ENCODE measurements at places on chromosomes 3 and 15.

GRCh38 chr3:171481011-171481410 is 20.8 kb upstream of the TNIK start:
- no peak for DNase-seq

DNA sequence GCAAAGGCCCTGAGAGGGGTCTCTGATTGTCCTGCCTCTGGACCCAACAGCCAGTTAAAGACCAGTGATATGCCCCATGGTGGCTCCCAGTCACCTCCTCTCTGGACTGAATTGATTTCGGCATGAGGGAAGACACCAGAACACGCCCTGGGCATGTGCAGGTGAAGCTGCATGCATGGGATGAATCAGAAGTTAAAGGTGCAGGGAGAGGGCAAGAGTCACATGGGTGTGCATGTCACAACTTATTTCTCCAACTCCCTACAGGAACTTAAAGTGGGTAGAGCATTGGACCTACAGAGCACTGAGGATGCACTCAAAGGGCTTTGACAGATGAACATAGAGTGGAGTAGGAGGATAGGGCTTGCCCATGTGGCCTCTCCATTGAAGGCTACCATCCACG is 16.9 kb upstream of the RHCG start:
- DNase-seq = no peak

DNA sequence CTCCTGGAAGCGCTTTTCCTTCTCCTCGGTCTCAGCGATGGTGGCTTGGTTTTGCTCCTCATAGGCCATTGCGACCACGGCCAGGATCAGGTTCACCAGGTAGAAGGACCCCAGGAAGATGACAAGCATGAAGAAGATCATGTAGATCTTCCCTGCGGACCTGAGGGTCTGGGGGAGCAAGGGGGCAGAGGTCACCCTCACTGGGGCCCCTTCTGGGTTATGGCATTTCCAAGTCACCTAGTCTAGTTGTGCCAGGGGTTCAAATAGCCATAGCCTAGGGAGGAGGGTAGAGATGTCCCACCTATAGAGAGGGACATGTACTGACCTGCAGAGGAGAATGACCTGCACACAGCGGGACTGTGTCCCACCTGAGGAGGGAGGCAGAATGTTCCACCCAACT is 43.5 kb downstream of the SCN5A start:
- no peak for DNase-seq

- DNase-seq = no peak
Measured at GRCh38 chr3:180630371-180630770, 28.4 kb downstream of the TTC14 start.

- no peak for DNase-seq
Measured at GRCh38 chr3:119632829-119633228, 27.6 kb downstream of the POPDC2 start.

- no peak for DNase-seq
Measured at GRCh38 chr3:129101370-129102138, 20.1 kb downstream of the RAB43 start.

GRCh38 chr15:33559207-33559890 is 248.6 kb downstream of the RYR3 start:
- no peak for DNase-seq

- DNase-seq = no peak
Measured at GRCh38 chr3:73575519-73575918, 49.2 kb downstream of the PDZRN3 start.

GRCh38 chr15:85414495-85414894 is 34.1 kb downstream of the AKAP13 start:
- DNase-seq = no peak

DNA sequence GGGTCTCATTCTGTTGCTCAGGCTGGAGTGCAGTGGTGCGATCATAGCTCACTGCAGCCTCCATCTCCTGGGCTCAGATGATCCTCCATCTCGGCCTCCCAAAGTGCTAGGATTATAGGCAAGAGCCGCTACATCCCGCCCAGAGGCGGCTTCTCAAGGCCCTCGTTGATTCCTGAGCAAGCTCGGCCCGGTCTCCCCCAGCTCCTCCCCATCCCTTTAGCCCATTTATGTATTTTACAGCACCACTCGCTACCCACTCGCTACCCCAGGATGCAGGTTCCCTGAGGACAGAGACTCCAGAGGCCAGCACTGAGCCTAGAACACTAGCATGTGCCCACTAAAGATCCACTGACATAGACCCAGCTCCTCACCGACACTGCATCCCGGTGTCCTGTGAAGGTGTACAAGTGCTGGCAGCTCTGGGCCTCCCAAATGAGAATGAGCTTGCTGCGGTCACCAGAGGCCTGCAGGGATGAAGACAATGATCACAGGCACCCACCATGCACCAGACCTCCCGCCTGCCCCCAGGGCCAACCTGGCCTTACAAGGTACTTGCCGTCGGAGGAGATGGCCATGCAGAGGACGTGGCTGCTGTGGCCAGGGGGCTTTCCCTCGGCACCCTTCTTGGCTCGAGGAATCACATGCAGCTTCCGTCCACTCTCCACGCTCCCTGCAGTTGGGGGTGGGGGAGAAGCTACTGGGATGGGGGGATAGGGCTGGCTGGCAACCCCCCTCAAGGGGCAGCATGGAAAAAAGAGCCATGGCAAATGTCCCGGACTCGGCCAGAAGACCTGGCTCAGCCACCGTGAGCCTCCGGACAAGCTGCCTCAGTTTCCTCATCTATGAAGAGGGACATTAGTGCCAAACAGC is 5.6 kb downstream of the RRP9 start:
- no peak for DNase-seq

- no peak for DNase-seq
Measured at GRCh38 chr3:8455526-8456411, 45.9 kb upstream of the LMCD1 start.

DNA sequence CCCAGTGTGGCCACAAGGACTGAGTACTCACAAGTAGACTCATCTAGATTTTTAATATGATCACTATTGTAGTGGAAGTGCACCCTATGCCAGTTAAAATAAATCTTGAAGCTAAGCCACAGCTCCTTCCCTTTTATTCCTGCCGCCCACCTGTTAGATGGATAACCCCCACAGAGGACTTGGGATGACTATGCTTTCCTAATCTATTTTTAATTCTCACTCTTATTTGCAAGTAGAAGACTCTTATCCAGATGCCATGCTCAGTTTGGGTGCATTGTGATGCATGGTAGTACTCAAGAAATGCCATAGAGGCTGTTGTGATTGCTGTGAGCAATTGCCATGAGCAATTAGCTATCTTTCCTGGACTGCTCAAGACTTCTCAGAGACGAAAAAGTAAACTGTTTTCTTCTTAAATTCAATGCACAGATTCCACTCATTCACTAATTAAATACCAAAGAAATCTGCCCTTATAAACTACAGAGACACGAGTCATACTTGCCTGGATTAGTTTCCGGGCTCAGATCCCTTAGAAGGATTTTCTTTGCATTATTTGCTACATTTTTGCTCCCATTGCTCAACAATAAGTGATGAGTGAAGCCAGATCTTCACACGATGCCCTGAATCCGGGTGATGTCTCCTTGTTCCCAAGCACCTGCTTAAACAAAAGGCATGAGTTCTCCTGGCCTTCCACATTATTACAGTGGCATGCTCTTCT is 472.1 kb downstream of the SOX2 start:
- DNase-seq = no peak

DNA sequence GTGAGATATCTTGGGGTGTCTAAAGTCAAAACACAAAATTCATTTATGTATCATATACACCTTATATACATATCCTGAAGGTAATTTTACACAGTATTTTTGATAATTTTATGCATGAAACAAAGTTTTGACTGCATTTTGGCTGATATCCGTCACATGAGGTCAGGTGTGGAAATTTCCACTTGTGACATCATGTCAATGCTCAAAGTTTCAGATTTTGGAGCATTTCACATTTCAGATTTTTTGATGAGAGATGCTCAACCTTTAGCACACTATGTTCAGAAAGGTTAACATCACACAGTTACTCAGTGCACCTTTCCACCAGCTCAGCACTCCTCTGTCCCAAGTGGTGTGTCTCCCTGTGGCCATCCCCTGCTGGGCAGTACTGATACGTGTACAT is 37.7 kb upstream of the CPB1 start:
- DNase-seq = no peak

DNA sequence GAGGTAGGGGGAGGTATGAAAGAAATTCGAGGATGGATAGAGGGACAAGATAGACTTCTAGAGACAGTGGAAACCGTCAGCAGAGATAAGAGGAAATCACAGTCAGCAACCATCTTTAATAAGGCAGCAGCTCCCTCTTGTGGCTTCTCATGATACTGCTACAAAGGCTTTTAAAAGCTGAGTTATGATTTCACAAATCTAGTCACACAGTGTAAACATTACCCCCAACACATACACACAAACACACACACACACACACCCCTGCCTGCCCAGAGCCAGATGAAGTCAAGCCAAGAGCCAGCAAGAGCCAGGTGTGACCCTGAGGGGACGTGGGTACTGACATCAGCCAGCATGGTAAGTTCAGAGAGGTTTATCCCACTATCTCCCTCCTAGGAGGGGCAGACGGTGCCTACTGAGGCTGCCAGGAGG is 18.9 kb upstream of the TGM5 start:
- peak; percentile 77 for DNase-seq

- no peak for DNase-seq
Measured at GRCh38 chr15:29569533-29570092, 252.7 kb downstream of the TJP1 start.

DNA sequence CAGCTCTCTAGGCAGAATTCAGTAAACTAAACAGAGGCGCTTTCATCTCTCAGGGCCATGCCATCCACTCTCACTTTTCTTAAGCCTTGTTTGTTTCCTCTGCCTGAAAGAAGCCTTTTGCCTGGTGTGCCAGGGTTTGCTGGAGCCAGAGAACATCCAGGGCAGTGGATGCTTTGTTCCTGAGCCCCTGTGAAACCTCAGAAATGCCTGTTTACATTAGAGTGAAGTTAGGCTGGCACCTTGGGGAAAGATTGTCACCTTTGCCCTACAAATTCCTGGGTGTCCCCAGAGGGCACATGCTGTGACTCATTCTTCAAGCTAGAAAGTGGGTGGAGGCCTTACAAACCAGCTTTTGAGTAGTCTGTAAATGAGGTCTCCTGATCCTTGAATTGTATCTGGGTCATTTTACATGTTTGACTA is 10.7 kb upstream of the TRAK1 start:
- no peak for DNase-seq

DNA sequence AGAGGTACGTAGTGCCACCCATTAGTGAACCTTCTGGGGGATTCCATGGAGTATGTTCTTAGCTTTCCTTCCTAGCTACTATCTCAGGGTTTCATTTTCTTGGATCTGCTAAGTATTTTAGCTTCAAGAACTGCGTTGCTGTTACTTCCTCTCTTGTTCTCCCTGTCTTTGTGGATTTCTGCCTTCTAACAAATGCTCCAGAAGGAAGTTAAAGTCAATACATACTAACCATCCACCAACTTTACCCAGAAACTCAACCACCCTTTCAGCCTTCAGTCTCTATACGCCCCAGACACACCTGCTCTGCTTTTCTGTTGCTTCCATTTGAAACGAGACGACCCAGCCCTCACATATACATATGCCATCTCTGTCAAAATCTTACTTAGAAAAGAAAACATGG is 2.4 kb upstream of the KLF13 start:
- no peak for DNase-seq

DNA sequence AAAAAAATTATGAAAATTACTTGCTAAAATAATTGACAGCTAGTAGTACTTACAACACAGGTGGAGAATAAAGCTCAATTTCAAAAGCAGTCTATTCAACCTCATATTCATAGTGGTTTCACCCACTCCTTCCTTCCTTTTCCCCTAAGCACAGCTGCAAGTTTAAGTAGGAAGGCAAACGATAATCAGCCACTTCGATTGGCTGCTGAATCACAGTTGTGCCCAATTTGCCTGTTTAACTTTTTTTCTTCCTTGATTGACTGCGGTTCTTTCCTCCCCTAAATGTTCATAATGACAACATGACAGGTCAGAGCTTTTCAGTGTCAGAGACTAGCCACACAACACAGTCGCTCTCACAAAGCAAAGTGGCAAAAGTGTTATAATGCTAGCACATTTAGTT is 468.0 kb upstream of the GBE1 start:
- no peak for DNase-seq

DNA sequence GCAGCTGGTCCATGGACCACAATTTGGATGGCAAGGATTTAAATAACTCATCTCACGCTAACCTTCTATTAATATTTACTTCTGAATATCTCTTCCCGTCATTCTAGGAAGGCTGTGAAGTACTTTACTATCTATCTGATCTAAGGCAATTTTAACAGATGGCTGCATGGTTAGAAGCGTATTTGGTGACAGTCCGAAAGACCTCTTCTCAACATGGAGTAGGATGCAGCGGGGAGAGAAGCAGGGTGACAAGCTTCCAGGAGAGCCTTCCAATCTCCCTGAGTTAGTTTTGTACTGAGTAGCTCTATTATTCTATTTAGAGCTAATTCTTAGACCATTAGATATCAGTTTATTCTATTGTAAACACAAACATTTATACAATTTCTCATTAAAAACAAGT is 309.4 kb downstream of the PLCL2 start:
- DNase-seq = no peak

DNA sequence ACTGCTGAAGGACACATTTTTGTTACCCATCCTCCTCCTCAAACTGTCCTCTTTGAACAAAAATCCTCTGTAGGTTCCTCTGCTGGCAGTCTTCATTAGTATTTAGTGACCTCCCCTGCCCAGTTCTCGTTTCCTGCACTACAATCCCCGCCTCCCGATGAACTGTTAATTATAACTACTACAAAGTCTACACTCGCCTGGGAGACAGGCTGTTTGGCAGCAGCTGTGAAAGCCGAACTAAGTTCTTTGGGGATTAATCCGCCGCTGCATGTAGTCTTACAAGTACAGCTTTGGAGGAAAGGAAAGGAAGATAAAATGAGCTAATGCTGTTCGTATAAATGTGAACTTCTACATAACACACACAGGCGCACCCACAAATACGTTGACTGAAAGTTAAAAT is 160.0 kb upstream of the WNT5A start:
- DNase-seq = no peak

- DNase-seq = no peak
Measured at GRCh38 chr3:182414586-182414985, 378.7 kb upstream of the ATP11B start.

- no peak for DNase-seq
Measured at GRCh38 chr15:79516155-79516554, 84.0 kb downstream of the MINAR1 start.

Measured in activated CD4-positive, alpha-beta T cell treated with anti-CD3 and anti-CD28 coated beads, Interleukin-2, amount 10 ng/mL, durations not matched to agents 7 days and 5 days (primary cell).